ENCODE measurements at places on chromosomes 1 and 21. TPM values are rescaled to one million over a fixed set of nuclear protein-coding genes. Genes with fewer than 3 reads are reported as not detected.
A peak's percentile ranks its signal among the peaks of the same experiment; 100 is the strongest.

BARHL2 gene
- total RNA-seq, result not detected

DNA sequence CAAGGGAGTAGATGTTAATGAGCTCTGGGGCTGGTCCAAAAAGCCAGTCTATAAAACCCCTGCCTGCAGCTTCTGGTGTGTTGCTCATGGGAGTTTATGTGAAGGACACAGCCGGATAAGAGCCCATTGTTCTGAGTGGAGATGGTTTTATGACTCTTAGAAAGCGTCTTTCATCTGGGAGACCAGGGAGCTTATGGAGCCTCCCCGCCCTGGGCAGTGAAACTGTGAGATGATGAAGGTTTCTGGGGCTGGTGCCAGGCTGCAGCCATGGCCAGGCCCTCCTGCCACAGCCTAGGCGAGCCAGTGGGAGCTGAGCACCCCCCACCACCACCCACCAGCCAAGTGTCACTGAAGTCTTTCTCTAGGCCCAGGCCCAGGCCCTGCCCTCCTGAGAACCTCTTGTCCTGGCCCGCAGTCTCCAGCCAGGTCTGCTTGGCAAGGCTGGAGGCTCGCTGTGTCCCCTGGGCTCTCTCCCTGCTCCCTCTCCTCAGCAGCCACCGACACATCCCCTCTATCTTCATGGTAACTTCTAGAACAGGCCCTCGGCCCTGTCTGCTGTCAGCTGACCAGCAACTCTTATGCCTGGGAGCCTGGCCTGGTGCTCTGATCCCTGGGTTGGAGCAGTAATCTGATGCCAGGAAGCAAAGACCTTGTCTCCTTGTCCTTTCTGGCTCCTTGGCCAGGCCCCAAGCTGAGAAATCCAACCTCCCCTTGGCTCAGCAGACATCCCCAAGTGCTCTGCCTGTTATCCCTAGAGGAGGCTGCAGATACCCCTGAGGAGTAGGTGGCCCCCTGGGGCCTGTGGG, 7.6 kb upstream of the ARHGEF10L start:
- no peaks in the 10 kb centered on the region for H3K27me3 ChIP-seq
- no peak overlapping the region for H3K4me3 ChIP-seq
- H3K27ac ChIP-seq, result no peak overlapping the region
- H3K36me3 ChIP-seq, result no peaks in the 10 kb centered on the region

LMNA gene
- 569 TPM for total RNA-seq

DNA sequence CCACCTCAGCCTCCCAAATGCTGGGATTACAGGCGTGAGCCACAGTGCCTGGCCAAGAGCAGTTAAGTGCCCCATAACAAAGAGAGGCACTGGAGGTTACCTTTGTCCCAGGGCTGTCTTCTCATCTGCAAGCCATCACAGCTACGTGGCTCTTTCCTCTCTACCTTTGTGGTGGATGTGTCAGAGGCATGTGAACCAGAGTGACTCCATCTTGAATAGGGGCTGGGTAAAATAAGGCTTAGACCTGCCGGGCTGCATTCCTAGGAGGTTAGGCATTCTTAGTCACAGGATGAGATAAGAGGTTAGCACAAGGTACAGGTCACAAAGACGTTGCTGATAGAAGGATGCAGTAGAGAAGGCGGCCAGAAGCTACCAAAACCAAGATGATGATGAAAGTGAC, 59.4 kb upstream of the POU2F1 start:
- H3K4me1 ChIP-seq, result peaks cover 59% of the 10 kb centered on the region
- peak overlapping the region; percentile 60 for H3K27ac ChIP-seq
- no peaks in the 10 kb centered on the region for H3K36me3 ChIP-seq
- DNase-seq, result peak; percentile 79
- no peak overlapping the region for H3K4me3 ChIP-seq

RNU1-3 gene
- 3,235 TPM for total RNA-seq

DNA sequence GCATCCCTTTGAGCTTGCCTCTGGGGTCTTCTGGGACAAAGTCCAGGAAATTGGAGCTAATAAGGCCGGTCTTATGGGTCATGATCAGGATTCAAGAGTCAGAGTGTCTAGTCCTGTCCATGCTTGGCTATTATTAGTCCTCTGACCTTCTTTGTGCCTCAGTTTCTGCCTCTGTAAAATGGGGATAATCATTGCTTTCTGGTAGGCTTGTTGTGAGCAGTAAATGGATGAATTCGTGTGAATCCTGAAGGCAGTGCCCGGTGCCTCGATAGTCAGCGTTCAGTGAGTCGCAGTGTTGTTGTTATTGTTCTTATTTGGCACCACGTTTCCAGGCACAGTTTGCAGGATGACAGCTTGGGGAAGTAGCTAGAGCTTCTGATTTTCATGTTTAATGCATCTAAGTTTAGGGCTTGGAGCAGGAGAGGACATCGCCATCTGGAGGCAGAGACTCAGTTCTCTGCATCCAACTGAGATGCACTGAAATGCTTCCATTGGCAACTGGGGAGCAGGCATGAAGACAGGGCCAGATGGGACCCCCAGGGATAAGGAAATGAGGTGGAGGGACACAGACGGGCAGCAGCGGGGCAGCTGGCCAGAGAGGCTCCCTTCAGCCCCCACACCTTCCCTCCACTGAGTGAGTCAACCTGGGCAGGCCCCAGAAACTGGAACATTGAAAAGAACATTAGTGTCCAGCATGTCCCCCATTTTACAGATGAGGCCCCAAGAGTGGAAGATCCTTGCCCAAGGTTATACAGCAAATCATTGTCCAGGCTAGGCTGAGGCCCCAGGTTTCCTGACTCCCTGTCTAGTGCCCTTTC, 160.3 kb downstream of the PTPRU start:
- no peak for DNase-seq
- no peaks in the 10 kb centered on the region for H3K4me1 ChIP-seq
- no peak overlapping the region for H3K27ac ChIP-seq
- H3K36me3 ChIP-seq, result no peaks in the 10 kb centered on the region
- no peaks in the 10 kb centered on the region for H3K27me3 ChIP-seq
- H3K4me3 ChIP-seq, result no peak overlapping the region

GBP4 gene
- total RNA-seq, result 0.83 TPM

GRCh38 chr1:36115931-36116330, 9.1 kb downstream of the COL8A2 start:
- no peaks in the 10 kb centered on the region for H3K27me3 ChIP-seq
- H3K27ac ChIP-seq, result no peak overlapping the region
- no peak overlapping the region for H3K4me3 ChIP-seq
- no peak for DNase-seq
- no peaks in the 10 kb centered on the region for H3K36me3 ChIP-seq
- no peaks in the 10 kb centered on the region for H3K4me1 ChIP-seq

SLC25A24 gene
- 47.3 TPM for total RNA-seq

Data from PC-9 (cell line).